ENCODE measurements at places on chromosomes 6 and 20.

DNA sequence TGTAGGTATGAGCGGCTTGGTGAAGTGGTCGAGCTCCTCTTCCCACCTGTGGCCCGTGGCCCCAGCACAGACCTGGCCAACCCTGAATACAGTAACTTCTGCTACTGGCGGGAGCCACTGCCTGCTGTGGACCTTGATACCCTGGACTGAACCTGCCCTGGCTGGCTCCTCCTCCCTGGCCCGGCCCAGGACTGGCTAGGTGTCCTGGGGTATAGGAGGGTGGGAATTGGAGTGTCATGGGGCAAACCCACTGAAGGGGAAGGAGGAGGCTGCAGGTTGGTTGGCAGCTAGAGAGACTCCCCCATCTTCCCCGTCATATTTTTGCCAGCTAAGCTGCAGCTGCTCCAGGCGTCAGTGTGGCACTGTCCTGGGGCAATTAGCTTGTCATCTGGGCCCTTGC is 7.9 kb downstream of the EMILIN3 start:
- DNase-seq: no peak

GRCh38 chr6:71513036-71513435 is 224.4 kb downstream of the OGFRL1 start:
- DNase-seq: no peak

GRCh38 chr20:5654557-5654956 is 95.6 kb upstream of the SHLD1 start:
- no peak for DNase-seq

DNA sequence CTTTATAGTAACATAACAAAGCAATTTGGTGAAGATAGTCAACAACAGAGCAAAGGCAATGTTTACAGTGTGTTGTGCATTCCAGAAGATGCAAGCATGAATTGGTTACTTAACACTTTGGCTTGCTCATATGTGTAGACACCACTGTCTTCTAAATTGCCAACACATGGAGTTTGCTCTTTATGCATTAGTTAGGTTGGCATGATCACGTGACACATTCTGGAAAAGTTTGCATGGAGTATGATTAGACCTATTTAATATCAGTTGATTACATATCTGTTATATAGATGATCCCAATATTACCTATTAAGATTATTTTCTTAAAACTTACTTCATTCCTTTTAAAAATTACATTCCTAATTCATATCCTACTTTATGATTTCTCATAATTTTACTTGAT is 197.6 kb downstream of the RIMS1 start:
- no peak for DNase-seq

DNA sequence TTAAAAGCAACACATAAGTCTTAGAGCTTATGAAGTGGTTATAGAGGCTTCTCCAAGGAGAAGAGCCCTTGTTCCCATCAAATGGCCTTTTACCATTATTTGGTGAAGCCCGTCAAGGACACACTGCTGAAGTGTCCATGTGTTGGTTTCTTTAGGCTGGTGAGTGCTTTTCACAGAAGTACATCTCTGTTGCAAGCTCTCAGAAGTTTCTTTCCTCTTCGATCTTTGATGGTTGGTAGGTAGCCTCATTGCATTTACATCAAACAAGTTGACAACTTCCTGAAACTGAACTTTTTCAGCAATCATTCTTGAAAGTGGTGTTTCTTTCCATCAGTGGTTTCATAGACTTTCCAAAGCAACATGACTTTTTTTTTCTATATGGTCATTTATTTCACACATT is 465.6 kb downstream of the HDGFL1 start:
- no peak for DNase-seq

DNA sequence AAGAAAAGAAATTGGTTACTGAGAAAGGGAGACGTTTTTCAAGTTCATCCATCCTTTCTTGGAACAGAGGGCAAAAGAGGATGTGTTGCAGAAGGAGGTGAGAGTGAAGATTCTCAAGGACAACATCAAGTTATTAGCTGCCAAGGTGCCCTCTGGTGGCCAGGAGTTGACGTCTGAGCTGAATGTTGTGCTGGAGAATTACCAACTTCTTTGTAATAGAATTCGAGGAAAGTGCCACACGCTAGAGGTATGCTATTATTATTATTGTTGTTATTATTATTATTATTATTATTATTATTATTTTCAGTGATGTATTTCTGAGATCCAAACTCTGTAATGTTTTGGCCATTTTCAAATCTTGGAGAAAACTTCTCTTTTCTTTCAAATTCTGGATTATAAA is 197.0 kb downstream of the UTRN start:
- no peak for DNase-seq

DNA sequence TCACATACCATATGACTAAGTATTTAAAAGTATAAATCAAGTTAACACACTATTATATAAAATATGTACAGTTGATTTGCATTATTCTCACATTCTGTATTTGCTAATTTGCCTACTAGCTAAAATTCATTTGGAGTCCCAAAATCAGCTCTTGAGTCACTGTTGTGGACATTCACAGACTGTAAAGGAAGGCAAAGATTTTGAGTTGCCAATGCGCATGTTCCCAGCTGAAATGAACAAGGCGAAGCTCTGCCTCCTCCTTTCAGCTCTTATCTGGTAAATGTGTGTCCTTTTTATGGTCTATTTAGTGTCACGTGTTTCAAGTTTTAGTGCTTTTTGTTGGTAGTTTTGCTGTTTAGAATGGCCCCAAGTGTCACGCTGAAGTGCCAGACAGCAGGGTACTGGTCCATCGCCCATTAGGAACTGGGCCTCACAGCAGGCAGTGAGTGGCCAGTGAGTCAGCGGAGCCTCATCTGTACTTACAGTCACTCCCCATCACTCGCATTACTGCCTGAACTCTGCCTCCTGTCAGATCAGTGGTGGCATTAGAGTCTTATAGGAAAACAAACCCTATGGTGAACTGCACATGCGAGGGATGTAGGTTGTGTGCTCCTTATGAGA is 87.2 kb upstream of the ADTRP start:
- DNase-seq: no peak

GRCh38 chr20:20711413-20711812 is 1.0 kb downstream of the RALGAPA2 start:
- DNase-seq: peak; percentile 26

GRCh38 chr6:1496836-1497760 is 107.7 kb downstream of the FOXF2 start:
- no peak for DNase-seq

- no peak for DNase-seq
Observed at GRCh38 chr6:56804996-56805395, 149.9 kb upstream of the BEND6 start.

GRCh38 chr6:155260686-155261085 is 3.1 kb upstream of the CLDN20 start:
- no peak for DNase-seq

GRCh38 chr20:47654370-47654769 is 130.9 kb downstream of the SULF2 start:
- no peak for DNase-seq

GRCh38 chr6:14348389-14348788 is 230.8 kb downstream of the CD83 start:
- no peak for DNase-seq

- no peak for DNase-seq
Observed at GRCh38 chr6:10177704-10178103, 237.2 kb downstream of the TFAP2A start.

DNA sequence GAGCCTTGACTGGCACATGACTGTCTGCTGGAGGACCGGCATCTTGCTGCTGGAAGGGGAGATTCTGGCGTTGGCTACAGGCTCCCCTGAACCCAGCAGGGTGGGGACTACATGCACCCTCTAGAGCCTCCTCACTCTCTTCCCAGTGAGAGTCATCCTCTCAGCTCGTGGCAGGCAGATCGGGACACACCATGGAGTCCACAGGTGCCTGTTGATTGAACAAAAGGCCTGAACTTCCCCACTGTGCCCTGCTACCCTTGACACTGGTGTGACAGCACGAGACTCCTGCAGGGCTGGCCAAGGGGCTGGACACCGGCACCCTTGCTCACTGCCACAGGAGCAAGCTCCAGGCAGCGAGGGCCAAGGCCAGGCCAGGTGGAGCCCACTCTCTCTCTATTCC is 8.2 kb downstream of the FRMD1 start:
- no peak for DNase-seq

DNA sequence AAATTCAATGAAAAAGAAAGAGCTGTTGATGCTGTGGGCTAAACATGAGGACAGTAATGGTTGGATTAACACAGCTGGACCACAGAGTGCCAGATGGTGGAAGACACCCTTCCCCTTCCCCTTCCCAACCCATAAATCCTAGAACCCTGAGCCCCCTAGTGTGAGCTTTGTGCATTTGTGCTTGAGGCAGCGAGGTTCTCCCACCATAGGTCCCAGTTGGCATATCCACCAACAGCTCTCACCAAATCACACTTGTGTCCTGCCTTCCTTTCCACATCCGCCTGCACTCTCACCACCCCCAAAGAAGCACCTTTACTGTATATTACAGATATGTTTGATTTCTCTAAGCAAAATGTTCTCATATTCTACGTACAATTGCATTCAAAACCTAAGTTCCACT is 32.8 kb upstream of the HBS1L start:
- no peak for DNase-seq

- no peak for DNase-seq
Observed at GRCh38 chr6:166950443-166950821, 5.9 kb downstream of the RNASET2 start.

DNA sequence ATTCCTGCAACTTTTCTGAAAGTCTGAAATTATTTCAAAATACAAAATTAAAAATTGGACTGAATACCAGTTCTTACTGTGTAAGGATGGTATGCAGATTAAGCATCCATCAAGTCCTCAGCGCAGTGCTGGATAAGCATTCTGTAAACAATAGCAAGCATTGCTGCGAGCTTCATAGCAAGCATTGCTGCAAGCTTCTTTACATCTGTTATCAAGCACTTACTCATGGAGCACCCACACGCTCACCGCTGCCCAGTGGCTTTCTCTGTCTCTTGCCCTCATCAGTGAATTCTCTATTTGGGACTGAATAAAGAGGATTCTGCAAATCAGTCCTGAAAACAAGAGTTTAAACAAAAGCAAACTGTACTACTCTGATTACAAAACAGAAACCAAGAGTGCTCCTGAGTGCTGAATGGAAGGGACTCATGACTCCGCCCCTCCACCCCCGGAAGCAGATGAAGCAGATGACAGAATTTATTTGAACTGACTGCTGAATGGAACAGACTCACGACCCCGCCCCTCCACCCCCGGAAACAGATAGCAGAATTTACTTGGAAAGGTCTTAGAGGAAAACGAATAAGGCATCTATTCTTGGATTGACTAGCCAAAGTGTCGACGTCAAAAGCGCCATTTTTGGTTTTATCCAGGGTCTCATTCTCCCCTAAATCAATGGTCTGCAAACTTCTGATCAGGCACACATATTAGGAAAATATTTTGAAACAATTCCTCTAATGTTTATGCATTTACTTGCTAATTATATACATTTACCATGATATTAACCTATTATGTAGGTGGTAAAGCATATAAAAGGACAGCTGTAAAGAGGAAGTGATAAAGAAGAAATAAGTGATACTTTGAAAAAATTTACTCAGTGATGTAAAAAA is 22.1 kb upstream of the EYA2 start:
- no peak for DNase-seq

- no peak for DNase-seq
Observed at GRCh38 chr6:56730663-56731529, 88.2 kb upstream of the DST start.

GRCh38 chr6:151690768-151691562 is 116.5 kb upstream of the ESR1 start:
- no peak for DNase-seq

DNA sequence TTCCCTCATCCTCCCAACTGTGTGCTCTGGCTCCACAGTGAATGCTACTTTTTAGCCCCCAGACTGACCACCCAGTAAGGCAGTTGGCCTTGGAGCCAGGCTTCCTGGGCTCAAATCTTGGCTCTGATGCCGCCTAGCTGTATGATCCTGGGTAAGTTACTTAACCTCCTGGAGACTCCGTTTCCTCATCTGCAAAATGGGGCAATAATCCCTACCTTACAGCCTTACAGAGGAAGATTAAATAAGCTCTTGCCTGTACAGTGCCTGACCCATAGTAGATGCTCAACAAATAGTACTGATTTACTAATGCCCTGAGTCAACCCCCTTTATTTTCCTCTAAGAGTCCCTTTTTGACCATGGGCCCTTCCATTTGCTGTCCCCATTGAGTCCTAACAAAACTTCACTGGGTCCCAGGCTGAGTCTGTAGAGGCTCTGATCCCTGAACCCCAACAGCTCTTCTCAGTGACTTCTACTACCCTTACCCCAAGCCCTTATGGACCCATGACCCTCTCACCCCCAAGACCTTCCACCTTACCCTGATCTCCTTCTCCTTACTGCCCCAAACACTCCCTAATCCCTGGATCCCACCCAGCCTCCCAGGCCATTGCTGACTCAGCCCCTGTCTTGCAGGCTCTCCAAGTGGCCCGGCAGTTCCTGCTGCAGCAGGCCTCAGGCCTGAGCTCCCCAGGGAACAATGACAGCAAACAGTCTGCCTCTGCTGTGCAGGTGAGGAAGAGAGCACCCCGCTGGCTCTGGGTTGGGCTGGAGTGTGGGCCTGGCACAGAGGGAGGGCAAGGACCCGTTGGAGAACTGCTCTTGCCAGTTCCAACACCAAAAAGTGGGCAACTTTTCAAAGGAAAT is 31.4 kb downstream of the FOXP4 start:
- no peak for DNase-seq

DNA sequence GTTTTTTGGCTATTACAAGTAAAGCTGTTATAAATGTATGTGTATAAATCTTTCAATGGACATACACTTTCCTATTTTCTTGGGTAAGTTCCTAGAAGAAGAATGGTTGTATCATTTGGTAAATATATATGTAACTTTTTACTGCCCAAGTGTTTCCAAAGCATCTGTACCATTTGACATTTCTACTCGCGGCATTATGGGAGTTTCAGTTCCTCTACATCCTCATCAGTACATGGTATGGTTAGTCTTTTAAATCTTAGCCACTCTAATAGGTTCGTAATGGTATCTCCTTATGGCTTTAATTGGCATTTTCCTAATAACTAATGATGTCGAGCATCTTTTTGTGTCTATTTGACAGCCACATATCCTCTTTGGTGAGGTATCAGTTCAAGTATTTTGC is 12.9 kb downstream of the SNPH start:
- DNase-seq: no peak

GRCh38 chr6:170146640-170147039 is 144.2 kb downstream of the DLL1 start:
- no peak for DNase-seq

- DNase-seq: no peak
Observed at GRCh38 chr20:6735942-6736845, 31.3 kb upstream of the BMP2 start.

- no peak for DNase-seq
Observed at GRCh38 chr6:69138148-69138547, 503.1 kb downstream of the ADGRB3 start.

- DNase-seq: no peak
Observed at GRCh38 chr6:131430531-131430930, 142.5 kb upstream of the ARG1 start.

DNA sequence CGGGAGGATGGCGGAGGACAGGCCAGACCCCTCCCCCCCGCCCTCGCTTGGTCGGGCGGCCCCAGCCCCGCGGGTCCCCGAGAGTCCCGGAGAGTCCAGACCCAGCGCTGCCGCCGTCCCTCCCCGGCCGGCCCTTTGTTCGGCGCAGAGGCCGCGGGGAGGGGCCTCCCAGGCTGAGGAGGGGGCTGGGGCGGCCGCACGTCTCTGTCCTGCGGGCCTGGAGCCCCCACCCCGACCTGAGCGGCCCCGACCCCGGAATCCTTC is 806 bp downstream of the KCNQ2 start:
- no peak for DNase-seq

All from esophagus muscularis mucosa (tissue), 4 donors.